ENCODE measurements at places on chromosomes 11 and 22.
A peak's percentile ranks its signal among the peaks of the same experiment; 100 is the strongest.

- peak; percentile 60 for DNase-seq
These were observed 22.0 kb upstream of the CD44 start for GRCh38 chr11:35116762-35117640.

GRCh38 chr11:8068605-8069221 is 12.3 kb upstream of the TUB start:
- DNase-seq: peak; percentile 77

DNA sequence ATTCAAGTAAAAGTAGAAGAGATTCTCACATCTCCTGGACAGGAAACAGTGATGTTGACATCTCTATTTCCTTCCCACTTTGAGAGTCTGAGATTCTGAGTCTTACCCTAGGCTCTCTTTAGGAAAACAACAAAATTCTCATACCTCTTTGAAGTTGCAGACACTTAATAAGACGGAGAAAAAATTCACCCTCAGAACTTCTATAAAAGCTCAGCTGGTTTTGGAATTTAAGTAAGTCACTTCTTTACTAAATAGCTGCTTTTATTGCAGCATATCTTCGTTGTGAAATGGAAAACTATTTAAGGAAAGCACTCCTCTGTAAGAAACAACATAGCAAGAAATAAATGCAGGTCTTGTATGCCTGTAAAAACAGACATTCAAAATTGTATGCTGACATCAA is 79.1 kb downstream of the MSANTD4 start:
- no peak for DNase-seq

- DNase-seq: peak; percentile 58
These were observed 12.6 kb downstream of the CCDC83 start for GRCh38 chr11:85867751-85868150.

GRCh38 chr22:46062232-46062615 is 85.3 kb upstream of the WNT7B start:
- DNase-seq: no peak

- DNase-seq: no peak
These were observed 98.6 kb upstream of the BLID start for GRCh38 chr11:122214567-122214966.

- no peak for DNase-seq
These were observed 140.0 kb downstream of the NECTIN1 start for GRCh38 chr11:119589001-119589400.

DNA sequence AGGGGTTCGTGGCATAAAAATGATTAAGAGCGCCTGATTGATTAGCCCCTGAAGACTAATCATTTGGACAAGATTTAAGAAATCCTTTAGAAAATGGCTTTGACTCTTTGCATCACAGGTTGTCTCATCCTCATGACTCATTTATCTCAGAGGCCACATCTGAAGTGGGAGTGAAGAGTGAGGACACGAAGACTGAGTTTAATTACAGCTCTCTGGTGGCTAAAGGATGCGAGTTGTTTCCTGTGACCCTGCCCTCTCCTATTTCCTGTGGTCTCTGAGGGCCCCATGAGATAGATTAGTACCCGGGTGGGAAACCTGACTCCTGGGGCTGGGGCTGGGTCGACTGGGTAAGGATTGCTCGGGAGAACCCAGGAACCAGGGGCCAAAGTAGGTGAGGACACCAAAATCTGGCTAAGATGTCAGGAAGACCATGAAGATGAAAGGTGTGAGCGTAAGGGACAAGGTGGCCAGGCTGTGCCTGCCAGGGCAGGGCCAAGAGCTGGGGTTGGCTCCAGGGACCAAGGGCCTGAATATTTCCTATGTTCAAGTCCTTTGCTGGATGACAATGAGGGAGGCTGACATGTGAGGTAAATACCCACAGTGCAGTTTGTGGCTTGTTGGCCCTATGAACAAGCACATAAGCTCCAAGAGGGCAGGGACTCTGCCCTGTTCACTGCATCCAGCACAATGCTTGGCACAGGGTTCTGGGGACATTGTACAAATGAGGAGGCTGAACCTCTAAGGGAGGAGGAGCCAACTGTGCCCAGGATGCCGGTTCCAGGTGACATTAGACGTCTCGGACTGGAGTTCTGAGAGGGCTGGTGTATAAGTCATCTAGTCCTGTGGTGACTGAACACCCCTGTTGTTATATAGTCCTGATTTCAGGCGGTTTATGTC is 3.6 kb downstream of the OTOG start:
- DNase-seq: no peak

DNA sequence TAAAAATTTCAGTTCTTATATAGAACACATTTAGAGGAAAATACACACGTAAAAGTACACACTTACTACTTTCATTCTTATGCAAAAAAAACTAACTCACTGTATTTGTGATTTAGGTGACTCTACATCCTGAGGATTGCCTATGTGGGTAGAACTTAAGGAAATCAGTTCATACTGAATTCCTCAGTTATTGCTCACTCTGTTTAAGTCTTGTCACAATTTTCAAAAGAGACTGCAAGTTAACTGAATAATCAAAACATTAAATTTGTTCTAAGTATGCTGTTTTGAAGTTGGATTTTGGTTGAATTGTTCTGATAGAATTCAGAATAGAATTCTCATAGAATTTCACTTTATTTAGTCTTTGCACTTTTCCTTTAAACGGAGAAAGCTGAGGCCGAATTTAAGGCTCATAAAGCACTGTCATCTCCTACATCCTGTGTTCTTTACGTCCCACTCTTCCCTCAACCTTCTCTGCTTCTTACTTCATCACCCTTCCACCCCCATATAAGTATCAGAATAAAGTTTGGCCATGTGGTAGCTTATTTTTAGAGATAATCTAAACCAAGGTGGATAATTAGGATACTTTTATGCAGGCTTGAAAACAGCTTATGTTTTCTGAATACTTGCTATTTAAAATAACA is 59.8 kb downstream of the APOL5 start:
- peak; percentile 78 for DNase-seq

GRCh38 chr22:39928536-39929520 is 27.9 kb downstream of the GRAP2 start:
- no peak for DNase-seq

DNA sequence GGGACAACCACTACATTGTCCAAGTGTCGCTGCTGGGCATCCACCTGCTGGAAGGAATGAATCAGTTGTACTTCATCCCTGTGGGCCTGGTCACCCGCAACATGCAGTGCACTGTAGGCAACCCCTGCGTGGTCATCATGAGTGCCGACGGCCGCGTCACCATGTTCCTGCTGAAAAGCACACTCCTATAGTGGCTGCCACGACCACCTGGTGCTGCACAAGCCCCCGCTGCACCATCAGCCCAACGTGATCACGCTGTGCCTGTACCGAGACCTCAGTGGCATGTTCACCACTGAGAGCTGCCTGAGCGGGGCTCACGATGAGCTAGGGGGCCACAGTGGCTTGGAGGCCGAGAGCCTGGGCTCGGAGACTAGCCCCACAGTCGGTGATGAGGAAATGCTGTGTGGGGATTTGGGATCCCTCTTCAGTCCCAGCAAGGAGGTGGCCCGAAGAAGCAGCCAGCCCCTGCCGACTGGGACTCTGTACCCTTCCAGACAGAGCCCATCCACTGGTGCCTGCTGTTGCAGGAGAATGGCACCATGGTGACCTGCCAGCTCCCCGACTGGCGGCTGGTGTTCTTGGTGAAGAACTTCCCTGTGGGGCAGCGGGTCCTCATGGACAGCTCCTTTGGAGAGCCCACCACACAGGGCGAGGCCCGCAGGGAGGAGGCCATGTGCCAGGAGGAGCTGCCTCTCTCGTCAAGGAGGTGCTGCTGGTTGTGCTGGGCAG is 15.7 kb upstream of the SLC5A4 start:
- DNase-seq: no peak

- DNase-seq: no peak
These were observed 134.6 kb downstream of the CCDC34 start for GRCh38 chr11:27228232-27228905.

GRCh38 chr11:113952588-113952987 is 22.3 kb upstream of the HTR3A start:
- DNase-seq: no peak

DNA sequence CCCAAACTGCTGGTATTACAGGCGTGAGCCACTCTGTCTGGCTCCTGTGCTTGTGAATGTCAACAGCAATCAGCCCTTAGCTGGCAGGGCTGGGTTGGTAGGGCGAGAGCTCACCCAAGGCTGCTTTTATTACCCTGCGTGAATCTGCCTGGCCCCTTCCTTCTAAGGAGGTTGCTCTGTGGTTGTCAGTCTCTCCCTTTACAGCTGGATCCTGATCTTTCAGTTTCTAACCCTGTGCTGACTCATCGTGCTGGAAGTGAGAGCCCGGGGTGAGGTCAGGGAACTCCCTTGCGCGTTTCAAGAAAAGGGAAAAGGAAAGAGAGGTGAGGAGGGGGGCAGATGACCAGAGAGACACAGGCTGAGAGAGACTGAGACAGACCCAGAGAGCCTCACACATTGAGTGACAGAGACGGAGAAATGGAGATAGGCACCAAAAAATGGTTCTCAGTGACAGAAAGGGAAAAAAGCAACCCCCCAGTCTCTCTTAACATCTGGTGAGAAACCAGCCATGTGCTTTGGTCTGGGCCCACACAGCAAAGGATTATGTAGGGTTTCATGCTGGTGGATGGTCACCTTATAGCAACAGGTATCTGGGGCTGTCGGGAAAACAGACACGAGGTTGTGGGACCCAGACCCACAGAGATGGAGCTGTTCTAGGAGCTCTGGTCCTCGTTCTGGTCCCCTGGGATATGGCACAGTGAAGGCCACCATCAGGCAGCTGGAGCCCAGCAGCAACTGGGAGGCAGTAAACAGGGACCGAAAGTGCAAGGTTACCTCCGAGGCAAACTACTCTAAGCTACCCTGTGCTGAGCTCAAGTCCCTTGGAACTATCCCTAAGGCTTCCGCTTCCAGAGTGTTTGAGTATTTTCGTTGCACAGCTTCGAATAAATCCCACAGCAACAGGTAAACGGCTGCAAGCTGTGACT is 2.5 kb downstream of the TCN2 start:
- DNase-seq: peak; percentile 77

- DNase-seq: no peak
These were observed 183.0 kb downstream of the CEP164 start for GRCh38 chr11:117510646-117511045.

- no peak for DNase-seq
These were observed 310.2 kb upstream of the ZC3H12C start for GRCh38 chr11:109783014-109783413.

- no peak for DNase-seq
These were observed 57.2 kb upstream of the SHANK2 start for GRCh38 chr11:71309611-71310010.

GRCh38 chr11:34501500-34501899 is 12.1 kb downstream of the ELF5 start:
- peak; percentile 96 for DNase-seq

DNA sequence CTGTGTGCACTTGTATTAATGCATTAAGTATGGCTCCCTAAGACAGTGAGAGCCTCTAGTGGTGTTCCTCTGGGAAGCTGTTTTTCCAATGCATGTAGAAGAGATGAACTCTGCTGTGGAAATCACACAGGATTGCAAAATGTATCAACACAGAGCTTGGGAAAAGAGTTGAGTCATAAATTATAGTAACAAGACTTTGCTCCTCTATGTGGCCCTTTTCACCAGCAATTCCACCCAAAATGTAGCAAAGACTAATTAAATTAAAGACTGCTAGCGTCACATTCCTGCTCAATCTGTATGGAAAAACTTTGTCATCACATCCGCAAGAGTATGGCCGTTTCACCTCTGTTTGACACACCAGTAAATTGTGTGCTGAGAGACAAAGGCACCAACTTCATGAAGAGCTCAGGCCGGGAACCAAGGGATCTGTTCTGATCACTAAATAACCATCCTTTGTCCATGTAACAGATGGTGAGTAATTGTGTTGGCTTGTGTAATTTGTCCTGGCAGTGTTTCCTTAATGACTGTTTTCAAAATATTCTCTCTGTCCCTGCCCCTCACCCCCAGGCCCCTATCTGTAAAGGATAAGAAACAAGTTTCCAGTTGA is 209.2 kb upstream of the SORL1-AS1 start:
- peak; percentile 91 for DNase-seq

DNA sequence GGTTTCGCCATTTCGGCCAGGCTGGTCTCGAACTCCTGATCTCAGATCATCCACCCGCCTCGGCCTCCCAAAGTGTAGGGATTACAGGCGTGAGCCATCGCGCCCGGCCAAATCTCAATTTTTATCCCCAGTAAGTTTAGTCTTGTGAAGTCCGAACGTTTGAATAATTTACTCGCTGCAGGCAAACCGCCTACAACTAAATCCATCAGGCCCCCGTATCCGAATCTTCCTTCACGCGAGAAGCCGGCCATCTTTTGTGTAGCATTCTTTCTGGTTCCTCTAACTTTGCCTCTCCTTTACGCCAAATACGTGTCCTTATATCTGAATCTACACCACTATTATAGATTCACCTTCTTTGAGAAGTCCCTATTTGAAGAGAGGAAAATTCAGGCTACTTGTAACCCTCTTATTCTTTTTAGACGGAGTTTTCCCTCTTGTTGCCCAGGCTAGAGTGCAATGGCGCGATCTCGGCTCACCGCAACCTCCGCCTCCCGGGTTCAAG is 581 bp upstream of the EIF3L start:
- DNase-seq: peak; percentile 35

DNA sequence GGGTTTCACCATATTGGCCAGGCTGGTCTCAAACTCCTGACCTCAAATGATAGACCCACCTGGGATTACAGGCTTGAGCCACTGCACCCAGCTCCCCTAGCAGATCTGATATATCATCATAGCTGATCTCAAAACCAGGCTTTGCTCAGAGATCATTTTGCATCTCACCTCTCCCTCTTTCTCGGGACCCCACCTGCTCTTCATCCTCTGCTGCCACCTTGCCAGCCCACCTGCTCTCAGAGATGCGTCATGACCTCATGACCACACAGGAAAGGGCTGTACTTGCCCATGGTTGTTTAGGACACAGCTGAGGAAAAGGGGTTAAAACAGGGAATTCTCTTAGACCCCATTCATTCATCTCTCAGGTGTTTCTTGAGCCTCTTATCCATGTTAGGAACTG is 27.4 kb downstream of the POU2F3 start:
- no peak for DNase-seq

- DNase-seq: no peak
These were observed 52.4 kb downstream of the CHRDL2 start for GRCh38 chr11:74678591-74679512.

DNA sequence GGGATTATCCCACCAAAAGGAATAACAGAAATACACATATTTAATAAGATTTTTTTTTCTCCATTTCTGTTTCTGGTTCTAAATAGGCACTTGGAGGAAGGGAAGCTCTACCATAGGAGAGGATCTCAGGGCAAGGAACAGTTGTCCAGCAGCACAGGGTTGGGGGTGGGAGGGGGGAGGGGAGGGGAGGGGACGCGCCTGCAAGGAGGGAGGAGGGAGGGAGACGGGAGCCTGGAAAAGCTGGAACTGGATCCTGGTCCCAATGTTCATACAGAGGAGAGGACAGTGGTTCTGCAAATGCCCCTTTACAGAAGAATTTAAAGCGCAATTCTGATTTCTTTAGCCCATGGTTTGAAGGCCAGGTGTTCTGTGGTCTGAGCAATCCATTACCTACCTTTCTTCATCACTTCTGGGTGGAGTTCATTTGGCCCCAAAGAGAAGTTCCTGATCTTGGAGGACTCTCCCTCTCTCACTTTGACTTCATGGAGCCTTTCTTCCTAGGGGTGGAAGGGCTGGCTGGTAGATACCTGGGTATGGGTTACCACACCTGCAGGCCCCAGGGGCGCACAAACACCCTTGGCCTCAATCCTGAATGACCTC is 348.9 kb upstream of the NCAM1 start:
- no peak for DNase-seq

- no peak for DNase-seq
These were observed 129.1 kb downstream of the MPPED2 start for GRCh38 chr11:30457087-30457486.

- DNase-seq: no peak
These were observed 231.1 kb downstream of the TENM4 start for GRCh38 chr11:79209540-79210266.
